Myometrial cell (primary cell): ENCODE measurements at places on chromosomes 12 and 14. TPM values are rescaled to one million over a fixed set of nuclear protein-coding genes. Genes with fewer than 3 reads are reported as not detected.

The TAC3 gene
- not detected in 2 replicates for total RNA-seq

The OTOGL gene
- total RNA-seq, result 0.29 TPM in 1 of 2 replicates, not detected in the other

The HOTAIR gene
- total RNA-seq, result 1.4 TPM in 2 replicates

The AVPR1A gene
- not detected in 2 replicates for total RNA-seq

The TMEM229B gene
- 0.58 and 0.71 TPM in 2 replicates for total RNA-seq

The CLEC14A gene
- 2.7 and 5.5 TPM in 2 replicates for total RNA-seq

The PTHLH gene
- not detected in 2 replicates for total RNA-seq
